ENCODE measurements at places on chromosomes 2 and 18. TPM values are rescaled to one million over a fixed set of nuclear protein-coding genes. Genes with fewer than 3 reads are reported as not detected.

Gene TET3
- total RNA-seq = 13.3 TPM

Gene CFAP65
- not detected for total RNA-seq

DNA sequence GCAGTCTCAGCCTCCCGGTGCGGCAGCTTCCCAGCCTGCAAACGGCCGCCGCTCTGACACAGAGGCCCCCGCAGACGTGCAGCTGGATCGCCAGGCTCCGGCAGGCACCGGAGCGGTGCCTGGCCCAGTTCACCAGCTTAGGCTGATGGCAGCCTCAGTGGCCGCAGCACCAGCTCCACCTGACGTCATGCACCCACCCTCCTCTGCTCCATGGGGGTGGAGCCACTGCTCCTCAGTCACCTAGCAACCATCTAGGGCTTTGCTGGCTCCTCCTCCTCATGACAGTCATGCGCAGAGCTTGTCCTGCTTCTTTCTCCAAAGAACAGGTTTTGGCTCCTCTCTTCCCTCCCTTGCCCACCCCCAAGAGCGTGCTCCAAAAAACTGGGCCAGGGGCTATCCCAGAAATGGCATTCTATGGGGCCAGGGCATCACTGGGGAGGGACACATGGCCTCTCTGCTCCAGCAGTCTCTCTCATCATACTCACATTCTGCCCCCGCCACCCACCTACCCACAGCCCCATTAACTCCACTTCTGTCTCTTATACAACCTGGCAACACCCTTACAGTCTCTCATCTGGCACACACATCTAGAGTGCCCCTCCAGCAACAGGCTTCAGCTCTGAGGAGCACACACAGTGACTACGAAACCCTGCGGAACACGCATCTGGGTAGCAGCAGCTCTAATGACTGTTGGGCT is 5.5 kb downstream of the DCTN1 start:
- DNase-seq = peak; percentile 9

DNA sequence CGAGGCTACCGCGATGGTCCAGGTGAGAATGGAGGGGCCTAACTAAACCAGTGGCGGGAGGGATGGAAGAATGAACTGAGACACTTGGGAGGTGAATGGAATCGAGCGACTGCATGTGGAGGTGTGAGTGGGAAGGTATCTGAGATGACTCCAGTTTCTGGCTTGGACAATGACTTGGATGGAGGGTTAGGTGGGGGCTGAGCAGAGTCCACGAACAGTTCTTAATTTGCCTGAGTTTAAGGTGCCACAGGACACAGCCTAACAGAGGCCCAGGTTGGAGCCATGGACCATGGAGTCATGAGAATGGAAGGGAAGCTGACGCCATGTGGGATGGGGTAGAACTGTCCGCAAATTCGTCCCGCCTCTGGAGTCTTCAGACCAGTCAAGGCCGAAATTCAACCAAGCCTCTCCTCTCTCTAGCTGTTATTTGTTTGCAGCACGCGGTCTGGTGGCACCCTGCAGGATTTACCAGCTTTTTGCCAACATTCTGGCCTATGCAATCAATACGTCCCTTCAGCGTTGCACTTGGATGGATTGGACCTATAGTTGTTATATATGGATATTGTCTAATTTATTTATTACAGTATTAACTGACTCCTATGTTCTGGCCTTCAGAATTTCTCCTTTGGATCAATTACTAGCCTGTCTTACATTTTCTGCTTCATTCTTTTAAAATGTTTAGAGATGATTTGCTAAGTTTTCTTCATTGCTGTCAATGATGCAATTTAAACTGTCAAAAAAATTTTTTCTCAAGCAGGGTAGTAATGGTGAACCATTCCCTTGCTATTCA is 940 bp upstream of the BOLA3 start:
- no peak for DNase-seq

- peak; percentile 62 for DNase-seq
Observed at GRCh38 chr18:35143622-35144596, 96.9 kb upstream of the ZNF397 start.

DNA sequence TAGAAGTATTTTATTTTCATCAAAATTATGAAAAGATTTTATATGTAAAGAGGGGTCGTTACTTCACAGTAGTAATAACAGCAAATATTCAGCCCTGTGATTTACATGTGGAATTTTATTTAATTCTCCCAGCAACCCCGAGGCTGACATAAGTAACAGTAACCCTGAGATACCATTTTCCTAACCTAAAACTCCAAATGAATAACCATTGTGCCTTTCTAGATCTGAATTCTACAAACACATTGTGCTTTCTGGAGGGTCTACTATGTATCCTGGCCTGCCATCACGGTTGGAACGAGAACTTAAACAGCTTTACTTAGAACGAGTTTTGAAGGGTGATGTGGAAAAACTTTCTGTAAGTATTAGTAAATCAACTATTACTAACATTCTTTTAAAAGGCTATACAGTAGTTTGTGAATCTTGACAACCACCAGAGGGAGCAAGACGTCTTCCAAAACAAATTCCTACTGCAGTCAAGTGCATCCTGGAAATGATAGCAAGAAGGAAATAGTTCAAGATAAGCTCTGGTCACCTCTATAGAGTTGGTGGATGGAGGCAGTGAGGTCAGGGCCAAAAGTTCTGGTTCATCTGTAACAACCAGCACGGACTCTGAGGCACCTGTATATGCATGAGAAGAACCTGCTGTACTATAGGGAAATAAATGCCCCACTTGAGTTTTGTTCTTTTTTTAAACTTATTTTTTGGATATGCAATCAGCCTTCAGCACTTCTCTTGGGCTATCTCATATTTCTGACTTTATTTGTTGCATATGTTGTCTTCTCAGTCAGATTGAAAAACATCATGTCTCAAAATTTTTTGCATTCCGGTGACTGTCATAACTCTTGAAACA is 37.4 kb downstream of the ACTR2 start:
- DNase-seq = peak; percentile 79

DNA sequence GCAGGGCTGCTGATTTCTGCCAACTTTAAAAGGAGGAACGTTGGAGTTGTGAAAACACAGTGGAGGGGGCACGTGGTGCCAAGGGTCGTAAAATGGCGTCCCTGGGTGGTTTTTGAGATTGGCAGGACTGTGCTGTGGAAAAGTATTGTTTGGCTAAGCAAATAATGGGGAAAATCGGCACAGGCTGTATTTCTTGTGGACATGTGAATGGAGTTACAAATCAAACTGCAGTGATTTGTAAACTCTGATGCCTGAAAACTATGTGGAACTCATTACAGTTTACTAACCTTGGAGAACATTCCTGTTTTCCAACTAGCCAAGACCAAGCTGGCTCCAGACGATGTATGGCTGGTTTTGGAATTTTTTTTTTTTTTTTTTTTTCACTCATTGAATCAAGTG is 68.7 kb downstream of the KCTD1 start:
- no peak for DNase-seq

GRCh38 chr2:85892216-85892944 is 3.6 kb upstream of the ST3GAL5 start:
- DNase-seq = no peak

- DNase-seq = peak; percentile 77
Observed at GRCh38 chr2:38284971-38285370, 92.1 kb downstream of the ATL2 start.

- peak; percentile 49 for DNase-seq
Observed at GRCh38 chr18:74652392-74652988, 54.8 kb downstream of the ZNF407 start.

DNA sequence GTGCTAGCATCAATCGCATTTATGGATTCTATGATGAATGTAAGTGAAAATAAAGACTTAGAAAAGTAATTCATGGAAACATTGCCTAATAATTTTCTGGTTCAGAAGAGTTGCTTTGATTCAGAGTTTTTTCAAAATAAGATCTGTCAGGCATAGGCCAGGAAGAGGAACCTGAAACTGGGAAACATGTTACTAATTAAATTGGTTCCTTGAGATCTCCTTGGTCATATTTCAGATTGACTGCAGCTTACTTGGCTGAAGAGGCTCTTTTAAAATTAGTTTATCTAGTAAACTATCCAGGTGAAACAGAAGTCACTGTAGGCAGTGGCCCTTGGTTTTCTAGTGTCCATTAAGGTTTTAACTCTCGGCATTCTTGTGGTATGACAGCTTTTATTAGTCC is 27.4 kb downstream of the PPP1CB start:
- DNase-seq = no peak

- no peak for DNase-seq
Observed at GRCh38 chr2:9017411-9017810, 13.9 kb upstream of the MBOAT2 start.

DNA sequence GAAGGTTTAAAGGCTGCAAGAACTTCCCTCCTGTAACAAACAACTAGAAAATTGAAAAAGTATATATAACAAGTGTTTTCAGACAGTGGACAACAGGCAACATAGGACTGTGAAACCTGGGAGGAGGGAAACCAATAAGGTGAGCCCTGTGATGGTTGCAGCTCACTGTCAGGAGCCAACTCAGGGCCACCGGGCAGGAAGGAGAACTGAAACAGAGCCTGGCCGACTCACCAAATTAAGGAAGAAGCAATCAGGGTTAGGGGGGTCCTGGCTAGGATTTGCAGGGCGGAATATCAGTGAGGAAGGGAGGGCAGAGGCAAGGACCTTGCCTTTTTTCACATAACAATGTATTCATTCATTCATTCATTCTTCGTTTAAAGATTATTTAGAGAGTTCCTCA is 21.8 kb upstream of the CNRIP1 start:
- DNase-seq = no peak

GRCh38 chr2:105738658-105739241 is 6.0 kb upstream of the NCK2 start:
- DNase-seq = no peak

DNA sequence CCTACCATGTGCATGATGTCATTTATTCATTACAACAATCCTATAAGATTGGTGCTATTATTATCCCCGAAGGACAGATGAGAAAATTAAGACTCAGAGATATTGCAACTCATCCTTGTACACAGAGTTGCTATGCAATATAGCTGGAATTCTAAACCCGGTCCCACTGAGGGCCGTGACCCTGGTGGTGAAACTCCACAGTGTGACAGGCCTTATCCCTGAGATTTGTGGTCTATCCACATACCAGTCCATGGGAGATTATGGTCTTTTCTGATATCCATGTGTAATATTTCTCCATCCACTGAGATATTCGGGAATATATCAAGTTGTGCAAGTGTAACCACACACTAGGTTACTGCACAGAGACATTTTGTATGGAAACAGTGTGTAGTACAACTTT is 305.2 kb downstream of the TXNL1 start:
- no peak for DNase-seq

DNA sequence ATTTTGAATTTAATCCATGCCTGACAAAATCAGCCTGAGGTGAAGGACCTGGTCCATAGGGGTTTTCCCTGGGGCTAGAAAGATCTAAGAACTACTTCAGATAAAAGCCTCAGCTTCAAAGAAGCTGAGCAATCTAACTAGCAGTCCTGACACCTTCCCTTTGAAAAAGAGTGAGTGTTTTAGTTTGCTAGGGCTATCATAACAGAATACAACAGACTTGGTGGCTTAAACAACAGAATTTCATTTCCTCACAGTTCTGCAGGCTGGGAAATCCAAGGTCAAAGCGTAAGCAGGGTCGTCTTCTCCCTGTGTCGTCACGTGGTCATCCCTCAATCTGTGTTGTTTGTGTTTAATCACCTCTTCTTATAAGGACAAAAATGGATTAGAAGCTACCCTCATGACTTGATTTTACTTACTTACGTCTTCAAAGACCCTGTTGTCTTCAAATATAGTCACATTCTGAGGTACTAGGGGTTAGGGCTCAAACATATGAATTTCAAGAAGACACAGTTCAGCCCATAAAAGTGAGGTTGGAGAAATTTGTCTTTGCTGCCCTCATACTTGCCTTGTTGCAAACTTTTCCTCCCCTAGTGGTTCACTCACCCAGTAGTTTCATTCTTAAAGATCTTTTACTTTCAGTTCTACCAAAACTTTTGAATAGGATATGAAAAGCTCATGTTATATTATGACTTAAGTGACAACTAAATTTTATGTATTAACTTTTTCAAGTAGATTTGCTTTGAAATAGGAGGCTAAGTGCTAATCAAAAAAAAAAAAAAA is 673.8 kb downstream of the ARHGAP15 start:
- DNase-seq = no peak

DNA sequence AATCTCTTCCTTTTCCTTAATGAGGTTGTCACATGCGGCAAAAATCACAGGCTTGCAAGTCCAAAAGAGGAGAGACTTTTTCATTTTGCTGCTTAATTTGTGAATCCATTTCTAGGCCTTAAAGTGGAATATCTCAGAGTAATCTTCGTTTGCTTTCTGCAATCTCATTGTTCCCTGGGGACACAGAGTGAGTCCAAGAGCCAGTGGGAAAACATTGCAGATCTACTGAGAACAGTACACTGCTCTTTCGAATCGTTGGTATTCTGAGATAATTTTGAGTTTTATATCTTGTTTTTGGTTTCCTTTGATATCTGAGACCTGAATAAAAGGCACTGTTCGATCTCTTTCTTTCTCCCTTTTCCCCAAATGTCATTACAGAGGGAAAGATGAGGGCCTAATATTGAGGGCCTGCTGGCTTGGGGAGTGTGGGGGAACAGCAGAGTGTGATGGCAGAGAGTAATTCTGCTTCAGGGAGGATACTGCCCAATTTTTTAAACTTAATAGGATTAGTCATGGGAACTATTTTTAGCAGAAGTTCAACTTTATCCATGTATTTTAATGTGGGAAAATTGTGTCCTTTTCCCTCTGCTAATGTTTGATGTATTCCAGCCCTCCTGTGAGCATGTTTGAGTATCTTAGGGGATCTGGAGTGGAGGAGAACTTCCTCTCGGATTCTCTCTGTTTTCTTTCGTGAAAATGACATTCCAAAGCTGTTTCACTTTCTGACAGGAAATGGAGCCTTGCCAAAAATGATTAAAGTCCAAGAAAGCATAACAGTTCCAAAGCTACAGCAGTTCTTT is 418.2 kb upstream of the ZEB2 start:
- DNase-seq = peak; percentile 48

DNA sequence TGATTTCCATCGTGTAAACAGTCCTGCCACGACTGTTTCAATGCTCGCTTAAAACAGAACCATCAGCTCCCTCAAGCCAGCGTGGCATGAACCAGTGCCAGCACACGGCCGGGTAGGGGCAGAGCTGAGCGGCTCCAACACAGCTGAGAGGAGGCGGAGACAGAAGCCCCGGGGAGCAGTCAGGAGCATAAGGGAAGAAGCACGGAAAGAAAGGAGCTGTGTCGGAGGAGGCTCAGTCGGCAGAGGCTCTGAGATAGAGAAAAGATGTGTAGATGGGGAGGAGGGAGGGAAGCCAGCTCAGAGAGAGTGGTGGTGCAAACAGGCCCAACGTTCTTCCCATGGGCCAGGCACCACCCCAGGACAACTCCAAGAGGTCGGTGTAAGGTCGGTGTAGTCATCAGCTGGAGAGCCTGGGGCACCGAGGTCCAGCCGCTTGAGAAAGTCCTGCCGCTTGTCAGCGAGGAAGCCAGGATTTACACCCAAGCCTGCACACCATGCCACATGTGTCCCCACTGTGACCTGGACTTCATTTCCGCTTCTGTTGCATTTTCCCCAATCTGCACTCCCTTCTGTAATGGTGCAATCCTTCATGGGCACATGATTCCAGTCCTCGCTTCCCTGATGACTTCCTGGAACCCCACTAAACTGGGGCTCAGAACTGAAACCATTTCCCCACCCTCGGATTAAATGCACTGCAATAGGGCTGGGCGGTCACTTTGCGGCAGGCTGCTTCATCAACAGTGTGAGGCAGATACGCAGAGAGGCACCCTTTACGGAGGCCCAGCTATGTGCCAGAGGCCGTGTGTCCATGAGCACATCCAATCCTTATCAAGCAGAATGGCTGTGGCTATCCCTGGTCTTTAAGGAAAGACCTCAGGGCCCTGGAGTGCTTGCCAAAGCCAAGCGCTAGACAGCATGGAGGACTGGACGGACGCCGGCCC is 43.5 kb downstream of the CYP27C1 start:
- DNase-seq = no peak

GRCh38 chr2:122145856-122146255 is 390.4 kb downstream of the TSN start:
- no peak for DNase-seq
